Large intestine (tissue), 12 donors: ENCODE measurements at places on chromosomes 3 and 15. TPM values are rescaled to one million over a fixed set of nuclear protein-coding genes. Genes with fewer than 3 reads are reported as not detected.

DNA sequence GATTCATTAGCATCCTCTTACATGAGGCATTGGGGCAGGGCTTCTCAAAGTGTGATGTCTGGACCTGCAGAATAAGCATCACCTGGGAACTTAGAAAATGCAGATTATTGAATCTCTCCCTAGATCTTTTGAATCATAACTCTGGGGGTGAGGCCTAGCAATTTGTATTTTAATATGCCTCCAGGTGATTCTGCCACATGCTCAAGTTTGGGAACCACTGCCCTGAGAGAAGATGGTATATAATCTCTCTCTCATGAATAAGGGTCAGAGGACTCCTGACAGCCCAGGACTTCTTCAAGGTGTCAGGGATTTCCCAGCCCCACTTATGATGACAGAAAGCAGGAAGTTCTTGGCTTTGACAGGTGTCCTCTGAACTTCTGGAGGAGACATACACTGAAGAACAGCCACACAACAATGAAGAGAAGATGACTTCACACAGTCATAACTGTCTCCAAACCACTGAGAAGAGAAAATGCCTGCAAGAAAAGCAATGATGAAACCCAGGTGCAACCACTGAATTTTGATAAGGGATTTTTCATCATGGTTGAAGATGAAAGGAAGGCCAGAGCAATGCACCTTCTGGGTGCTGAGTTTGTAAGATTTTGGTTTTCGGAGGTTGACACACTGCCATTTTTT, 211.9 kb upstream of the MRPL3 start:
- no peak overlapping the region for H3K4me3 ChIP-seq
- no peak for DNase-seq
- H3K36me3 ChIP-seq: no peaks in the 10 kb centered on the region
- no peaks in the 10 kb centered on the region for H3K4me1 ChIP-seq
- no peaks in the 10 kb centered on the region for H3K27me3 ChIP-seq
- no peak overlapping the region for H3K27ac ChIP-seq

Gene MYZAP
- 17.5 TPM for polyA plus RNA-seq

Gene TUSC7
- polyA plus RNA-seq: not detected

- peaks cover 7% of the 10 kb centered on the region for H3K4me1 ChIP-seq
- peak; percentile 35 for DNase-seq
- no peaks in the 10 kb centered on the region for H3K27me3 ChIP-seq
- H3K36me3 ChIP-seq: peaks cover 20% of the 10 kb centered on the region
Measured at GRCh38 chr15:76377217-76377616, 40.6 kb downstream of the ISL2 start.

DNA sequence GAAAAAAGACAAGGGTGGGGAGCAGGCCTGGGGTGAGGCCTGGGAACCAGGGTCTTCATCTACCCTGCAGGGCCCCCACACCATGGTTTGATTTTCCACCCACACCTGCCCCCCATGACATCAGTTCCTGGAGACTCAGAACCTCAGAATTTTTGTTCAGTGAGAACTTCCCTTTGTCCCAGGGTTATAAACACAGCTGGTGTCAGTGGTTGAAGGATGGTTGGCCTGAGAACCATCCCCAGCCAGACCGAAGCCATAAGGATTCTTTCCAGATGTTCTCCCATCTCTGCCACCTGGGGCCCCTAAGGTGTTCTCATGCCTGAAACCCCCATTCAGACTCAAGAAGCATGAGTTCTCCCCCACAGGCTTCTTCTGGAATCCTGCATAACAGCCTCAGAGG, 16.6 kb downstream of the CCDC33 start:
- DNase-seq: no peak
- no peaks in the 10 kb centered on the region for H3K36me3 ChIP-seq
- peaks cover 9% of the 10 kb centered on the region for H3K27me3 ChIP-seq
- no peaks in the 10 kb centered on the region for H3K4me1 ChIP-seq
- H3K27ac ChIP-seq: no peak overlapping the region

- no peak overlapping the region for H3K27ac ChIP-seq
- DNase-seq: peak; percentile 30
- no peaks in the 10 kb centered on the region for H3K4me1 ChIP-seq
- H3K36me3 ChIP-seq: peaks cover 9% of the 10 kb centered on the region
Measured at GRCh38 chr3:11335056-11335608, 62.9 kb downstream of the ATG7 start.

DNA sequence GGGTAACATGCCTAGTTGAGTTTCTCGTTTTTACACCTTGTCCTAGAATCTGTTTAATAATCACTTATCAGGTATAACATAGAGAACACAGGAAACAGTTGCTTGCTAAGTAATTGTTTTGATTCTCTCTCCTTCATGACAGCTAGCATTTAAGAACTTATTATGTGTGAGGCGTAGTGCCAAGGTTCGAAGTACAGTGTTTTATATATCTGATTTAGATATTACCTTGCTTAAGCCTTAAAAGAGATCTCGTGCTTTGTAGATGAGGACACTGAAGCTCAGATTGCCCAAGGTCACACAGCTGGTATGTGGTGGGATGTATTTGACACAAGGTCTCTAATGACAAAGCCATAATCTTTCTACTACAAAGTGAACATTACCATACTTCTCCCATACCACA, 29.0 kb upstream of the IFT57 start:
- no peak overlapping the region for H3K4me3 ChIP-seq
- H3K27me3 ChIP-seq: no peaks in the 10 kb centered on the region
- H3K36me3 ChIP-seq: no peaks in the 10 kb centered on the region

GRCh38 chr15:72340366-72340765, 20.4 kb upstream of the CELF6 start:
- peaks cover 2% of the 10 kb centered on the region for H3K4me1 ChIP-seq
- H3K36me3 ChIP-seq: peaks cover 41% of the 10 kb centered on the region
- no peak overlapping the region for H3K27ac ChIP-seq
- no peak for DNase-seq
- H3K4me3 ChIP-seq: no peak overlapping the region

DNA sequence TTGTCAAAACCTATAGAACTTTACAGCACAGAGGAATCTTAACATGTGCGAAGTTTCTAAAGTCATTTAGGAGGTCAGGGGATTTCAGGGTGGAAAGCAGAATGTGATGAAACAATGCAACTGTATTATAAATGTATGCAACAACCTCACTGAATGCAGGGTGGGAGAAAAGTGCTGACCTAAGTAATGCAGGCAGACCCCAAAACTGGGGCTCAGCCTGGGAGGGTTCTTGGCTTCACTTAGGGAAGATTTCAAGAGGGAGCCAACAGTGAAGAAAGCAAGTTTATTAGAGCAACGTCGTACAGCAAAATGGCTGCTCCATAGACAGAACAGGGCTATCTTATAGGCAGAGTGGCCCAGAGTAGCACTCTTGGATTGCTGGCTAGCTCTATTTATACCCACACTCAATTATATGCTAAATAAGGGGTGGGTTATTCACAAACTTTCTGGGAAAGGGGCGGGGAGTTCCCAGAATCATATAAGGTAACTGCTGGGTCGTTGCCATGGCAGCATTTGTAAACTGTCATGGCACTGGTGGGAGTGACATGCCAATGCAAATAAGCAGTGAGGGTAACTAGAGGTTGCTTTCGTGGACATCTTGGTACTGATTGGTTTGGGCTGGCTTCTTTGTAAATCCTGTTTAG, 14.2 kb upstream of the CAND2 start:
- H3K27me3 ChIP-seq: peaks cover 4% of the 10 kb centered on the region
- no peak overlapping the region for H3K4me3 ChIP-seq
- H3K4me1 ChIP-seq: no peaks in the 10 kb centered on the region
- no peak overlapping the region for H3K27ac ChIP-seq
- H3K36me3 ChIP-seq: no peaks in the 10 kb centered on the region
